Left ventricle myocardium inferior (tissue), 1 donor: ENCODE measurements at places on chromosomes 11 and 22. TPM values are rescaled to one million over a fixed set of nuclear protein-coding genes. Genes with fewer than 3 reads are reported as not detected.
A peak's percentile ranks its signal among the peaks of the same experiment; 100 is the strongest.

SPDYC gene
- total RNA-seq: not detected

SLC25A18 gene
- total RNA-seq: 2.7 TPM

POLDIP3 gene
- total RNA-seq: 35.2 TPM

SYT13 gene
- 5.9 TPM for total RNA-seq

RAB36 gene
- 0.47 TPM for total RNA-seq

TESMIN gene
- 0.52 TPM for total RNA-seq

OR52E8 gene
- total RNA-seq: not detected

STT3A gene
- total RNA-seq: 57.6 TPM

CTSW gene
- total RNA-seq: 0.49 TPM

SLC17A6 gene
- total RNA-seq: not detected

NFAM1 gene
- total RNA-seq: 1.2 TPM

AASDHPPT gene
- total RNA-seq: 31.1 TPM

TYR gene
- not detected for total RNA-seq

C11orf21 gene
- 36.0 TPM for total RNA-seq

RRM1 gene
- total RNA-seq: 28.5 TPM

TUG1 gene
- total RNA-seq: 33.6 TPM

- no peak for DNase-seq
These were observed 15.6 kb upstream of the DNAJB7 start for GRCh38 chr22:40877488-40877887.

- DNase-seq: no peak
These were observed 35.0 kb upstream of the RASD2 start for GRCh38 chr22:35505399-35506258.

- DNase-seq: no peak
These were observed 195.7 kb upstream of the API5 start for GRCh38 chr11:43116071-43116470.

GRCh38 chr22:19291218-19291579, 320 bp downstream of the CLTCL1 start:
- peak; percentile 47 for DNase-seq

GRCh38 chr11:110185121-110185591, 92.0 kb downstream of the ZC3H12C start:
- no peak for DNase-seq

DNA sequence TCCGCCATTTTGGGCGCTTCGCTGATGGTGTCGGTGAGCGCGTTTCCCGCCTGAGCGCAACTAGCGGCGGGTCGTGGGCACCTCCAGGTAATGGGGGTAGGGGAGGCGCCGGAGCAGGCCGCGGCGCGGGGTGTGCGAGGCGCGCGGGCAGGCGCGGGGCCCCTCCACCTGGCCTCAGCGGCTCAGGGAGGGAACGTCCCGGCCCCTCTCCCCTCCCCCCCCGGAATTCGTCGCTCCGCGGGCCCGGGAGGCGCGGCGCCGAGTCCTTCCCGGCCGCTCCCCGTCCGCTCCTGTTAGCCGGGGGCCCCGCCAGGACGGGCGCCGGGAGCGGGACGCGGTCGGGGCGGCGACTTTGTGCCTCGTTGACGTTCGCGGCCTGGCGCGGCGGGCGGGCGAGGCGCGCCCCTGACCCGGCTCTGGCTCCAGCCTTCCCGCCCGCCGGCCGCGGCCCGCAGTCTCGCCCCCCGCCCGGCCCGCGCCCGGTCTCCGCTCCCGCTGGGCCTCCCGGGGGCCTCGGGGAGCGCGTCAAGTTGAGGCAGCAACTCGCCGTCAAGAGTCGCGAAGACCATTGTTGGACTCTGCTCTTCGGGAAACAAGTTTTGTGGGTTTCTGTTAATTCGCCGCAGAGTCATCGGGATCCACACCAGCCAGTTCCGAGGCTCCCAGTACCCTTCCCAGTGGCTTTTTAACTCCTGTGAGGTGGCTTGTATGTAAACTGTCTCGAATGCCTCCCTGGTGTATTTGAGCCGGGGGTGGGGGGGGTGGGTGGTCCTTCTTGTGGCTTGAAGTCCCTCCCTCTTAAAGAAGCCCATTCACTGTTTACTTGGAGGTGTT, at the start of gene PPP6R3:
PPP6R3 (plus strand) TSS at position 12 of the 834 bp plus-strand sequence. CDS start 76,913 bp downstream, outside the sequence.
- no peak for DNase-seq

DNA sequence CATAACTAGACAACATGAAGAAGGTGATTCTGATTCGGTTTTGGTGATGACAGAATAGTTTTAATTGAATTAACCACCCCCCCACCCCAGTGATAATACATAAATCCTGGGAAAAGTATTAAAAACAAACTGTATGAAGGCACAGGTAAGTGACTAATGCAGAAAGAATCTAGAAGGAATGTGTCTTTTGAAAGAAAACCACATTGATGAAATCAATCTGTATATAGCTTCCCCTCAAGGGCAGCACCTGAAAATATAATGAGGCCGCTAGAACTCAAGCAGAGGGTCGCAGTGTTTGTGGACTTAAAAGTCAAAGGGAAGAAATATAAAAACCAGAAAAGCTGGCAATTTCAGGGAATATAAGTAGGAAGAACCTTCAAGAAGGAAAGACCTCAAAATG, 580.5 kb upstream of the CHORDC1 start:
- no peak for DNase-seq

- no peak for DNase-seq
These were observed 1.1 kb upstream of the GNB1L start for GRCh38 chr22:19855504-19856409.

- peak; percentile 67 for DNase-seq
These were observed 728 bp downstream of the TBC1D22A start for GRCh38 chr22:46763051-46763705.

- peak; percentile 13 for DNase-seq
These were observed 45.8 kb downstream of the OSBPL5 start for GRCh38 chr11:3119141-3119821.

DNA sequence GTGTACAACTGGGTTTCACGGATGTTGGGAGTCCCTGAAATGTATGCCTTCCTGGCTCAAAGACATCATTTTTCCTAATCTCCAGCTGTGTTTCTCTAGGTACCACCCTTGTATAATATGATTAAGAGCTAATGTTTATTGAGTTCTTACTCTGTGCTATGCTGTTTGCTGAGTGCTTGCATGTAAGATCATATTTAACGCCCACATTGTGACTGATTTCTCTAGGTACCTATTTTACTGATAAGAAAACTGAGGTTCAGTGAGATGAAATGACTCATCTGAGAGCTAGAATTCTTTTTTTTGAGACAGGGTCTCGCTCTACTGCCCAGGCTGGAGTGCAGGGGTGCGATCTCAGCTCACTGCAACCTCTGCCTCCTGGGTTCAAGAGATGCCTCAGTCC, 42.6 kb downstream of the FAM227A start:
- no peak for DNase-seq

DNA sequence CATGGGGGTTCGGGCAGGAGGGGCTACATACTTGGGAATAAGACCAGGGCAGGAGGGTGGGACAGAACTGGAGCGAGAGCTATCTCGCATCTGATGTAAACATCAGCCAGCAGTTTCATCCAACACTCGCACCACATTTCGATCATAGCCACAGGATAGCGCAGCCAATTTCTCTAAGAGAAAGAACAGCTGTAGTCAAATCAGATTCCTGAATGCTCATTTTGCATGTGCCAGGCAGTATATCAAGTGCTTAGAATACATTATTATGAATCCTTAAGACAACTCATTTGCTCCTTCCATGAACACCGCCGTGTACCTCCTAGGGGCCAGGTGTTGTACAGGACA, 14.5 kb downstream of the DGCR2 start:
- no peak for DNase-seq

GRCh38 chr11:116993599-116993998, 104.6 kb downstream of the SIK3 start:
- DNase-seq: no peak

- peak; percentile 59 for DNase-seq
These were observed 103.5 kb downstream of the WNT11 start for GRCh38 chr11:76102802-76103201.

DNA sequence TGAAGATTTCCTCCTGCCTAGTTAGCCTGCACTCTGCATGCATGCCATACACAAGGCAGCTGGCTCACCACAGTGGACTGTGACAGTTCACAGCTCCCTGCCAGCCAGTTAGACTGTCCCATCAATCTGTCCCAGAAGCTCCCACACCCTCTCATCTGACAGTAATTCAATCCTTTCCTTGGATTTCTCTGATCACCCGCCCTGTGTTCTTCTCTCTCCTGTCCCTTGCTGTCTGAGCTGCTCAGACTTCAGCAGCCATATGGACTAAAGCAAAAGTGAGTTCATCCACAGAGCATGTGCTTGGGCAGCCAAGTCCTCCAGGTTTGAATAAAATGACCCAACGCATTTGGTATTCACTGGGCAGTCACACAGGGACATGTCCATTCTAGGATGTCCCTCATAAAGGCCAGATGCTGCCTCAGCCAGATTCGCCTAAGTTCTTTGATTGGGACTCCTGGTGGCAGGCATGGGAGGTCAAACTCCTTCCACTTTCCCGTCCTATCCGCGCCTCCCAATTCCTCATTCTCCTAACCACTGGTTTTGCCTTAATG, 54.5 kb upstream of the ZBTB44 start:
- no peak for DNase-seq

GRCh38 chr22:46522797-46523196, 14.6 kb downstream of the CELSR1 start:
- no peak for DNase-seq

DNA sequence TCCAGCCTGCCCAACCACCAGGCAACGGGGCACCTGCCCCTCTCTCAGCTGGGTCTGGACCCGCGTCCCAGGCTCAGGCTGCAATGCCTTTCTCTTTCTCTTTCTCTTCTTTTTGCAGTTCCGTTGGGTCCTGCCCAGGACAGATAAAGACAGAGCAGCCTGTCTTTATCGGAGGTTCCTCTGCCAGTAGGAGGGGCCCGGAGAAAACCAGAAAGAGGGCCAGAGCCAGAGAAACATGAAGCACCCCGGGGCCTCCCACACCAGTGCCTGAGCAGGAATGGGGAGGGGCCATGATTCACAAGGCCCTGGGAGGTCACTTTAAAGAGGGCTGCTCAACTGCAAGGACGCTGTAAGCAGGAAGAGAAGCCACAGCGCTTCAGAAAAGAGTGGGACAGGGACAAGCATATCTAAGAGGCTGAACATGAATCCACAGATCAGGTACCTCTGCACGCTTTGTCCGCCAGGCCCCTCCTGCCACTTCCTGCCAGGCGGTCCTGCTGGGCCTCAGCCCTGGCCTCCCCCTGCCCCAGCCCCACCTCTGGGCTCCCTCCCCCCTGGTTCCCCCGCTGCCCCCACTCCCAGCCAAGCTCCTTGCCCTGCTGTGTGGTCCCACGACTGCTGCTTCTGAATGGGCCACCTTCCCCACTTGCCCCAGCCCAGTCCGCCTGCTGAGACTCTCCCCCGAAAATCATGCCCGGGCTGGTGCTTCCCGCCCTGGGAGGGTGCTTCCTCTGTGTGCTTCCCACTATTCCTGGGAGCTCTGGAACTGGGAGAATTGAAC, at the start of gene APOBEC3C:
APOBEC3C (plus strand) TSS at position 316 of the 781 bp plus-strand sequence; CDS start at position 422, 106 bp downstream.
- DNase-seq: peak; percentile 76

- no peak for DNase-seq
These were observed 2.4 kb upstream of the ALDH3B1 start for GRCh38 chr11:68007498-68008380.

DNA sequence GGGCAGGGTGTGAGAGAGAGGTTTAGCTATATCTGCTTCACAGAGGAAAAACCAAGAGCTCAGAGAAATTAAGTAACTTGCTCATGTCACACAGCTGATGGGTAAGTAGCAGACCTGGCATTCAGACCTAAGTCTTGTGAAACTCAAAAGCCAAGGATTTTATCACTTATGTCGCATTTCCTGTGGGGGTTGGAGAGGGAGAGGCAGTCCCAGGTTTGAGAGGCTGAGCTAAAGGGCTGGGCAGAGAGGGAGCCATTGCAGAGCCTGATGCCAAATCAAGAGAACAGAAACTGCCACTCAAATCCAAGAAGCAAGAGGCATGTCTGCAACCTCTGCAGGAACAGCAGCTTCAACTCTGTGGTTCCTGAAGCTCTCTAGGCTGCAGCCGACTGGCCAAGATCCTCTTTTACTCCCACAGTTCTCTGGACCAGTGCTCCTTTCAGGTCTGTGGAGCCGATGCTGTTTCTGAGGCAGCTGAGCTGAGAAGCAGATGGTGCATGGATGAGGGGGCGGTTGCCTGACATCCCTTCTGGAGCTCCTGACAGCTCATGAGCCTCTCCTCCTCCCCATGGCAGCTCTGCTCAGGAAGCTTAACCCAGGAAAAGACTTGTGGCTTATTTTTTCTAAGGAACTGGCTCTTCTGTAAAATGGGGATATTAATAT, 47.6 kb upstream of the NAV2 start:
- DNase-seq: no peak

GRCh38 chr11:123125169-123125568, 63.2 kb upstream of the HSPA8 start:
- no peak for DNase-seq

GRCh38 chr11:19409307-19409706, 168.6 kb upstream of the E2F8 start:
- DNase-seq: no peak

GRCh38 chr22:37053310-37054055, 1.9 kb downstream of the KCTD17 start:
- DNase-seq: peak; percentile 47

DNA sequence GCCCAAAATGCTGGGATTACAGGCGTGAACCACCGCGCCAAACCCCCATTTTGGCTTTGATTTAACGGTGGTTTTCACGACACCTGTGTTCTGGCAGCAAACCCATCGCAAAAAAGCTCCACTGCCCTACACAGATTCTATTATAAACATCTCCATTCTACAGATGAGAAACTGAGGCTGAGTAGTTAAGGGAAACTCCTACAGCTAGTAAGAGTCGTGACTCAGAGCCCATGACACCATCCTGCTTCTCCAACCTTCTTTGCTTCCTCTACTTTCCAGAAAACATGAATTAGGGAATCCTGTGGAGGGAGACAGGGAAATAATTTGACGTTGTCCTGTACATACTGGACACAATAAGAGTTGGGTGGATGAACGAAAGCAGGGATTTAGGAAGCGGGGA, 429 bp upstream of the SNX15 start:
- DNase-seq: no peak

GRCh38 chr11:18492888-18493287, 33.9 kb downstream of the TSG101 start:
- no peak for DNase-seq

DNA sequence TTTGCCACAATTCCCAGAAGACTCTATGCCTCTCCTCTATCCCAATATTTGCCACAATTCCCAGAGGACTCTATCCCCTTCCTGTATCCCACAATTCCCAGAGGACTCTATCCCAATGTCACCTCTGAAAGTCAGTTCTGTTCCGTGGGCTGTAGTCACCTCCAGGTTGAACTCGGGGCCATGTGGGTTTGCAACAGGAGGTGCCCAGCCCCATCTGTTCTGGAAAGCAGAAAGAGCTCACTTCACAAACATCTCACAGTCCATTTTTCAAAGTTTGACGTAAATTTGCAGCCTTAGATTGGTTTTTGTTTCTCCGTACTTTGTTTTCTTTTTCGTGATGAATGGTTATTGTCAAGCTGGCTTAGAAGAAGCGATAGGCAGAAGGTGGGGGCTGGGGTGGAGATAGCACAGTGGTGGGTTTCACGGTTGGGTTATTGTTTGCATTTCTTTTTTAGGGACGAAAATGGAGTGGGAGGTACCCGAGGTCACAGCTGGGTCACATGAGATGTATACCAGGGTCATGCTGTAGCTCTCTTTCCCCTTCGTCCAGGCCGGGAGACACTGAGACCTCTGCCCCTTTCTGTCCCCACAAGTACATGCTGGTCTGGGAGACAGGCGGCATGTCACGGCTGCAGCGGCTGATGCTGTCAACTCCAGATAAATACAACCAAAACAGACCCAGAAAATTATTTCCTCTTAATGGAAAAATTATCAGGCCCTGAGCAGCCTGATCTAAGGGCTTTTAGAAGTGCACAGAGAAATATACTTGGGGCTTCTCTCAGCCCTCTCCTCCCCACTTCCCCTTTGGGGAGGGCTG, 374.5 kb downstream of the CADM1 start:
- DNase-seq: no peak
